ENCODE measurements at places on chromosomes 1 and 21.
A peak's percentile ranks its signal among the peaks of the same experiment; 100 is the strongest.

- no peak for DNase-seq
Measured at GRCh38 chr1:33548319-33548718, 75.9 kb downstream of the ZSCAN20 start.

- no peak for DNase-seq
Measured at GRCh38 chr1:97136996-97137395, 415.4 kb downstream of the PTBP2 start.

GRCh38 chr1:31154632-31155215 is 85.0 kb downstream of the NKAIN1 start:
- peak; percentile 92 for DNase-seq

DNA sequence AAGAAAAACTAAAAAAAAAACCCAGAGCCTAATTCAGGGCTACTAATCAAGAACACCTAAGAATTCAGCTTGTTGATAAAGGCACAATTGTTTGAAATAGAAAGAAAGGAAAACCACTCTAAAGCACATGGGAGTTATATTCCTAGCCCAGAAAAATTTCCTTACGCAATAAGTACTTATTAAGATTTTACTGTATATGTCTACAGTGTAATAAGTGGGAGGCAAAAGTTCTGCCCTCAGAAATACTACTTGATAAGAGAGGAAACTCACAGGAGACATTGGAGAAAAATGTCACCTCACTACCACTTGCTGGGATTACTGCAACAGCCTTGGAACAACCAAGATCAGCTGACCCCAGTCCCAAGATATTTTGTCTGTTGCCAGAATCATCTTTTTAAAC is 66.1 kb downstream of the IARS2 start:
- DNase-seq: no peak

GRCh38 chr1:181817091-181817490 is 244.4 kb downstream of the ZNF648 start:
- DNase-seq: no peak

- no peak for DNase-seq
Measured at GRCh38 chr1:15944308-15945010, 31.4 kb downstream of the ZBTB17 start.

- no peak for DNase-seq
Measured at GRCh38 chr1:76826072-76826845, 41.0 kb upstream of the ST6GALNAC5 start.

Measured in NCI-H774 (cell line).